ENCODE measurements at places on chromosomes 16 and 17.

GRCh38 chr16:4410335-4411075, 5.9 kb downstream of the CORO7 start:
- no peak for DNase-seq

DNA sequence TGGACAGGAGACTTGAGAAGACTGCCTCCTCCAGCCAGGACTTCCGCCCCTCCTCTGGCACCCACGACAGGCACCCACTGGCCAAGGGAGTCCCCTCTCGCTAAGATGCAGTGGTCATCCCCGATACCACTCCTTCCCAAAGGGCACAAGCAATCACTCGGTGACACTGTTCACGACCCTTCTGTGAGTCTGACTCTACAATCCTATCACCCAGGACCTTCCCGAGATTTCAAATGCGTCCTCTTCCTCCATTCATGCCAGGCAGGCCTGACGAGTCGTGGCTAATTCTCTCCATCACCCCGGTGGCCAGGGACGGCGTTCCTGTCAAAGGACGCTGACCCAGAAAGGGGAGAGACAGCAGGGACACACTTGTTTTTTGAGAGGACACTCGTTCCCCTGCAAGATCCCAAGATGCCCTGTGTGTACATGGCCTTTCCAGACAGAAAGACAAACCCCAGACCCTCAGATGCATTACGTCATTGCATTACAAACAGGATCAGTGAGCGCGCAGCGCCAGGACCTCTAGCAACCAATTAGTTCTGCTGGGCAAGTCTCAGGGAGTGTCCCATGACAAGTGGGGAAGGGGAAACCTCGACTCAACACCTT, 12.2 kb downstream of the FBXO31 start:
- DNase-seq, result no peak

DNA sequence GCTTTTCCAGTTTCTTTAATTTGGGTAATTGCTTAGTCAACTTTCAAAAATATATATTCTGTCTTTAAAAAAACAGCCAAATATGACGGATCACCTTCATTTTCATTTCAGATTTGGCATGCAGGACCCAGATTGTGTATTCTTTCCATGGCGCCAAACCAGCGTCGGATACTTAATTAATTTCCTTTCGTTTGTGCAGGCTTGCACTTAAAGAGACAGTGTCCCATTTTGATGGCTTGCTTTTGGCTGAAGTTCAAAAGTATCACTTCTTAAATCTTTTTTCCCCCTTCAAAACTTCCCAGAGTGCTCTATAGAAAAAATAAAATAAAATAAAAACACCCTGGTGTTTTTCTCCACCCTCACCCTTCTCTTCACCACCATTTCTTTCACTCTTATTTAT, 394.5 kb upstream of the SOX9 start:
- DNase-seq, result no peak

- DNase-seq, result no peak
Observed at GRCh38 chr17:7553356-7553755, 4.5 kb downstream of the TNFSF12 start.

- DNase-seq, result no peak
Observed at GRCh38 chr16:19882186-19882585, 2.5 kb downstream of the GPRC5B start.

GRCh38 chr16:48448841-48449481, 63.7 kb upstream of the SIAH1 start:
- no peak for DNase-seq

- DNase-seq, result no peak
Observed at GRCh38 chr17:73157521-73157890, 7.3 kb upstream of the SSTR2 start.

DNA sequence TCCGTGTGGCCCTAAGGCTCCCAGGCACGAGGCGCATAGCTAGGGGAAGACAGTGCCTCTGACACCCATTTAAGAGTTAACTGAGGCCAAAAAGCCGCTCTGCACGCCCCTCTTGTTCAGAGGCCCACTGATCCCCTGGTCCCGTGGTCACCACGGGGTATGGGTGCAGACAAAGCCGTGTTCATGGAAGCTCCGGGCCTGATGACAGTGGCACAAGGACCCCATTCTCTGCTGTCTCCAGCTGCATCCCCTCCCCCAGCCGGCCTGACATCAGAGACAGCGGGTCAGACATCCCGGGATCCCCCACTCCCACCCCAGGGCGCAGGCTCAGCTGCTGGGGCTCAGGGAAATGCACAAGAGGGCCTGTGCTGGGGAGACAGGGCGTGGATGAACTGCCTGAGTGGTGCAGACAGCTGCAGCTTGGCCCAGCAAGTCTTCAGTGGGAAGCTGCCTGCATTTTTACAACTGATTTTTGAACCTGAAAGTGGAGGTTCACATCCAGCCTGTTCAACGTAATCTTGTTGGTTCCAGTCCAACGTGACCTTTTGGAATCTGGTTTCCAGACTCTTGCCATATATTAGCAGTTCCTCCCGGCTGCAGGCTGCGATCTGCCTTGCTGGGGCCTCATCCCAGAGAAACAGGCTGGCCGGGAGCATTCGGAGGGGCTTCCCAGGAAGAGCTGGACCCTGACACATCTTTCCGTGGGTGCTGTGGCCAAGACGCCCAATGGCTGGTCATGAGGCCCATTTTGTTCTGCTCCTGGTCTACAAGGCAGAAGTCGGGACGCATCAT, 9.7 kb upstream of the BAHCC1 start:
- DNase-seq, result no peak

DNA sequence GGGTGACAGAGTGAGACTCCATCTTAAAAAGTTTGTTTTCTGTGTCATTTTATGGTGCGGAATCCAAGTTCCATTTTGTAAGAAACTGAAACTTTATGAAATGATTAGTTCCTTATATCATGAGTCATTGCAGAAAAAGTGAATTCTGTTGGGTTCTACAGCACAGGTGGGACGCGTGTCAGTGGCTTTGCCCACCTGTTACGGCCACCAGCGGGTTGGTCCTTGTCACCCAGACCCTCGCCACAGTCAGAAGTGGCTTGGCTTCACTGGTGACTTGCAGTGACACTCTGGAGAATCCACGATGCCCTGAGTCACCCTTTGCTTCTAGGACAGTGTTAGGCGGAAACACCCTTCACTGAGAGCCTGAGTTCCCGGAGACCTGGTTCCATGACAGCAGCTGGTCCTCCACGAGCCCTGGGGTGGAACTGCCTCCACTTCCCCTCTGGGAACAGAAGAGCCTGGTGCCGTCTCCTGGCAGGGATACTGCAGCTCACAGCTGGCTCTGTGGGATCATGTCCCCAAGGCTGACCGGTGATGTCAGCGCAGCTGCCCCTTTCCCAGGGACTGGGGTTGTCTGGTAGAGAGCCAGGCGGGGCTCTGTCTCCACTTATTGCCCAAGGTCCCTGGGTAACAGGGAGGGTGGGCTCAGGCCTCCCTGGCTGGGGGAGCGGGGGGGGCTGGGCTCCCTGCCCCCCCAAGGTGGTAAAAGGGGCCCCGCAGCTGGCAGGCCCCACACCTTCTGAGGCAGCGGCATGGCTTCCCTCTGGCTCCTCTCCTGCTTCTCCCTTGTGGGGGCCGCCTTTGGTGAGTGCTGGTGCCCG, at the start of gene CTRB1:
CTRB1 (plus strand) TSS at position 733 of the 821 bp plus-strand sequence; CDS start at position 753, 20 bp downstream.
- DNase-seq, result peak; percentile 11

- no peak for DNase-seq
Observed at GRCh38 chr17:78878871-78879527, 24.0 kb downstream of the CEP295NL start.

GRCh38 chr17:47251421-47251940, 2.1 kb upstream of the ITGB3 start:
- no peak for DNase-seq

DNA sequence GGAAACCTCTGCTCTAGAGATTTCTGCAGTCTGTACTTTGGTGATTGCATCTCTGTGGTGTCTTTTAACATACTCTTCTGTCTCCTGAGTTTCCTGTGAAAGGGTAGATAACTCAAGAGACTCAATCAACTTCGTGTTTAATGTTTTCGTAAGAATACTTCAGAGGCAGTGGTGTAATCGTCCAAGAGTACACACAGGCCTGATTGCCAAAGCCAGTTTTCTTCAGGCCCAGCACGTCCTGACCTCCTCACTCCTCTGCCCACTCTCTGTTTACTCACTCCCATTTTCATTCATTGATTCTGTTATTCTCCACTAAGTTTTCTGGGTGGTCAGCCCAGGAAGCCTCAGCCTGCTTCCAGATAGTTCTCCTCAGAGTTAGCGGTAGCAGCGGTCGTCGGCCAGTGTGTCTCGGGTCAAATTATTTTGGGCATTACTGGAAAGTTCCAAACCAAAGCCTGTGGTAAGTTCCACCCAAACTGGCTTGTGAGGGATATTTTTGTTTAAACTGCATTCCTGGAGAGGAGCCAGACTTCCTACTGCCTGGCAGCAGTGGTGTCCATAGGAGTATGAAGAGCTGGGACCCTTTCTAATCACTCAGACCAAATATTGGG, 293.2 kb downstream of the WWOX start:
- DNase-seq, result no peak

- DNase-seq, result peak; percentile 25
Observed at GRCh38 chr17:6753006-6753445, 2.8 kb upstream of the XAF1 start.

DNA sequence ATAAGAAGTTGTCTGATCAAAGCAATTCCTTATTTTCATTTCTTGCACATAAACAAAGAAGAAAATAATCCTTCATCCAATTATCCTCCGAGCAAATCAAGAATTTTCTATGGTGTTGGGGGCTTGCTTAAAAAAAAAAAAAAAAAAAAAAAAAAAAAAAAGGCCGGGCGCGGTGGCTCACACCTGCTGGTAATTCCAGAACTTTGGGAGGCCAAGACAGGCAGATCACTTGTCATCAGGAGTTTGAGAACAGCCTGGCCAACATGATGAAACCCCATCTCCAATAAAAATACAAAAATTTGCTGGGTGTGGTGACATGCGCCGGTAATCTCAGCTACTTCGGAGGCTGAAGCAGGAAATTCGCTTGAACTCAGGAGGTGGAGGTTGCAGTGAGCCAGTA, 19.3 kb downstream of the CNP start:
- no peak for DNase-seq

DNA sequence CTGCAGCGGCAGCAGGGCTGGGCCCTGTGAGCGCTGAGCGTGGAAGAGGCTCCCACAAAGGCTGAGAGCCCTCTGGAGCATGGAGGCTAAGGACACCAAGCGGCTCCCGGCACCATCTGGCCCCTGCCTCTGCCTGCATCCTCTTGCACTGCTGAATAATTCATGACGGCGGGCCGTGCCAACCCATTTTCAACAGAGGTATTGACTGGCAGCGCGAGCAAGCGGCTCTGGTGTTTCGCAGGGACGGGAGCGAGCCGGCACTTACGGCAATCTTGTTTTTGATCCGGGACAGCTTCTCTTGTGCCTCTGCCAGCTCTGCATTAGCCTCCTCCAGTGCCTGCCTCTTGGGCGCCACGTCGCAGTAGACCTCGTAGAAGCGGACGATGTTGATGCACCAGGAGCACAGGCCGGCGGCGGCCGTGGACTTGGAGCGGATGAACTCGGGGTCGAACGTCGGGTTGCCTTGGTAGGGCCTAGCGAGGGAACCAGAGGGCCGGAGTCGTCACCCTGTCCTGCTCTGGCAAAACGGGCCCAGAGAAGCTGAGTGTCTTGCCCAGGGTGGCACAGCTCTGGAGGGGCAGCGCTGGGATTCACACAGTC, 80.4 kb downstream of the PGS1 start:
- no peak for DNase-seq

- DNase-seq, result no peak
Observed at GRCh38 chr16:25692351-25692741, 587 bp downstream of the HS3ST4 start.

DNA sequence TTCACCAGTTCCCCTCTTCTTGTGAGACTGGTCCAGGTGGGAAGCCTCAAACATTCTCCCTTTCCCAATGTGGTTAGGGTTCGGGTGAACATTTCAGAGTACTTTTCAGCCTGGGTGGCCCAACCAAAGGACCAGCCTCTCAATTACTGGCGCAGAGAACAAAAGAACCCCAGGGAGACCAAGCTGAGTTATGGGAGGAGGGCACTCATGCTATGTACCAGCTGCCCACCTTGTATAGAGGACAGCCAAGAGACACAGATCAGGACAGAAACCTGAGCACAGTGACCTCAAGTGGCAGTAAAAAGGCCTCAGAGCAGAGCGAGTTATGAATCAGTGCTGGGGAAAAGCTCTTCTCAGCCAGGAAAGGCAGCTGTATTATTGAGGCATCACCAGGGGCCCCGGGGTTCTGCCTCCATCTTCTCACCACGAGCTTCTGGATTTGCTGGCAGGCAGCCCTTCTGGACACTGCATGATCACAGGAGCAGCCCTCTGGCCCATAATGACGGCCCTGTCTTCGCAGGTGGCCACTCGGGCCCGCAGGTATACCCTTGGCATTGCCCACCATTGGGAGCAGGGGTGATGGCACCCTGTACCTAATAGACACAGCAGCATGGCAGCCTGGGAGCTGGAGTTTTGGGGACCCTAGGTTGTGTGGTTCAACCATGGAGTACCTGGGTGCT, 3.8 kb downstream of the G6PC3 start:
- DNase-seq, result no peak

DNA sequence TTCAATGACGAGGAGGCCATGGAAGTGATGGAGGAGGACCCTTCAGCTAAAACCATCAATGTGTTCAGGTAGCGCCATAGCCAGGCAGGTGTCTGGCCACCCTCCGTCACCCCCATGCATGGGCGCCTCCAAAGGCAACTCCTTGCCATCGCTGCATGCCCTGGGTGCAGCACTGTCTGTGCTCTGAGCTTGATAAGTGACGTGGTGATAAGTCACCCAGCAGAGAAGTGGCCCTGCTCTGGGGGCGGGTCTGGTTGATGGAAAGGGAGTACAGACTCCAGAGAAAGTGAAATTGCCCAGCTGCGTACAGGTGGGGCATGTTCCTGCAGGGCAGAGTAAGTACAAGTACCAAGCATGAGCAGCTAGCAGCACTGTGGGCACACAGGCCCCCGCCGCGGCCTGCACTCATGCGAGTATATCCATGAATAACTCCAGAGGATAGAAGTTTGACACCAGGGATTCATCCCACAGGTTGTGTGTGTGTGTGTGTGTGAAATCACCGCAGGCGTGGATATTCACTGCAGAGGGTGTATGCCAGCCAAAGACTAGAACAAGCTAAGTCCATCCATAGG, 13.1 kb downstream of the DNAI2 start:
- no peak for DNase-seq
